Memory B cell (primary cell): ENCODE measurements at places on chromosomes 13 and 19.

DNA sequence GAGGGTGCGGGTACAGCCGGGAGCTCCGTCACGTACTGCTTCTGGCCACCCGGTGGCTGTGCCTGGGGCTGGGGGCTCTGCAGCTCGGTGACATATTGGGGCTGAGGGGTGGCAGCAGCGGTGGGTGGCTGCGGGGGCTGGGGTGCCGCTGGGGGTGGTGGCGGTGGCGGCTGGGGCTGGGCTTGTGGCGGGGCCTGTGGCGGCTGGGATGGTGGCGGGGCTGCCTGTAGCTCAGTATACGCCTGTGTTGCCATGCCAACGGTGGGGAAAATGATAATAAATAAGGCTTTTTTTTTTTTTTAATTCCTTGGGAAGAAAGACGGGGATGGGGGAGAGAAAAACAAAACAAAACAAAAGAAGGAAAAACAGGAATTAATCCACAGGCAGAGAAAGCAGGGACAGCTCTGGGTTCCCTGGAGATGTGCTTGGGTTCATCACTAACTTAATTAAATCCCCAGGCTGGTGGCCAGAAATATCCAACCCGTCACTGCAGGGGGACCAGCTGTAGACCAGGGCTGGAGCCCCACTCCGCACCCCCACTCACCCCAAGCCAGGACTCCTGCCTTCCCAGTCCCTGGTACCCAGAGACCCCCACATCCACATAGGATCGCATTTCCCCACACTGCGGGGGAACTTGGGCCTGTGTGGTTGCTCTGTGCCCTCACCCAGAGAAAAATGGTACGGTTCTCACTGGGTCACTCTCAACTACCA, 12.4 kb downstream of the RFX1 start:
- no peak for DNase-seq

GRCh38 chr13:51625555-51626345, 41.5 kb downstream of the WDFY2 start:
- DNase-seq: no peak

- no peak for DNase-seq
Observed at GRCh38 chr19:32828139-32828538, 41.4 kb downstream of the SLC7A9 start.

DNA sequence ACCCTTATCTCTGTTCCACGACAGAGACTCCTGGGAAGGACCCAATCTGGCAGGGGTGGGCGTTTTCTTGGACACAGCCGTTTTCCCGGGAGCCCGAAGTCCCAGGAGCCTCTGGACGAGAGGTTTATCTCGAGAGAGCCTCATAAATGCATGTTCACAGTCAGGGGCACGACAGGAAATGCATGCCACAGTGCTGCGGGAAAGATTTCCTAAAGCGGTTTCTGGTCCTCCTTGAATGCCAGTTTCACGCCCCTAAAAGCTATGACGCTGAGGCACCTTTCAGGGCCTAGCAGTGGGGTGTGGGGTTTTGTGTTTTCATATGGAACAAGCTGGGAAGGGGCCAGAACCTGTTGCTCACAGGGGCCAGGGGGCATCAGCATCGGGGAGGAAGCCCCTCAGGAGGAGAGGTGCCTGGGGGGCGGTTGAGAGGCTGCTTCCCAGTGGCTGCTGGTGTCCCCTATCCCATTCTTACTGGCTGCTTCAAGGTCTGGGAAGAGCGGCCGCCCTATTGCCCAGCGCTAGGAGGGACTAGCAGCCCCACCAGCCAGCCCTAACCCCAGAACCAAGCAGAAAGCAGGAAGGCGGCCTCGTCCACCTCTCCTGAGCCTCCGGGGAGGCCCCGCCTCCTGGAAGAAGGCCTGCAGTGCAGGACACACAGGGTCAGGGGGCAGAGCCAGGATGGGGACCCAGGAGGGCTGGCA, 157.0 kb downstream of the KDM4B start:
- DNase-seq: no peak

DNA sequence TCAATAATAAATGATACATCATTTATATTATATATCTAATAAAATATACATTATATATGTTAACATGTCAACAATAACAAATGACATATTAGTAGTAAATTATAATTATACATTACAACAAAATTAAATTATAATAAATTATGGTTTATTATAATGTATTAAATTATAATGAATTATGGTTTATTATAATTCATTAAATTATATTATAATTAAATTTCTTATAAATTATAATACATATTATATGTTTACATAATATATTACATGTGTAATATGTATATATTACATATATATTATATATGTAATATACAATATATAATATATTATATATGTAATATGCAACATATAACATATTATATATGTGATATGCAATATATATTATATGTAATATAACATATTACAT, 20.5 kb downstream of the C3 start:
- no peak for DNase-seq

- no peak for DNase-seq
Observed at GRCh38 chr19:29785955-29786589, 25.7 kb upstream of the CCNE1 start.
